Activated T-helper 2 cell treated with anti-CD3 and anti-CD28 coated beads, Interferon-gamma antibody, Interleukin-2, Interleukin-4, amounts not matched to agents 10 μg/mL and 5 μg/mL and 100 μg/mL, durations not matched to agents 14 hours and 24 hours and 36 hours (primary cell): ENCODE measurements at places on chromosomes 4 and X.

GRCh38 chrX:151679798-151680402, 15.4 kb upstream of the PRRG3 start:
- DNase-seq, result no peak

GRCh38 chrX:41589634-41590270, 99.0 kb upstream of the GPR34 start:
- no peak for DNase-seq

DNA sequence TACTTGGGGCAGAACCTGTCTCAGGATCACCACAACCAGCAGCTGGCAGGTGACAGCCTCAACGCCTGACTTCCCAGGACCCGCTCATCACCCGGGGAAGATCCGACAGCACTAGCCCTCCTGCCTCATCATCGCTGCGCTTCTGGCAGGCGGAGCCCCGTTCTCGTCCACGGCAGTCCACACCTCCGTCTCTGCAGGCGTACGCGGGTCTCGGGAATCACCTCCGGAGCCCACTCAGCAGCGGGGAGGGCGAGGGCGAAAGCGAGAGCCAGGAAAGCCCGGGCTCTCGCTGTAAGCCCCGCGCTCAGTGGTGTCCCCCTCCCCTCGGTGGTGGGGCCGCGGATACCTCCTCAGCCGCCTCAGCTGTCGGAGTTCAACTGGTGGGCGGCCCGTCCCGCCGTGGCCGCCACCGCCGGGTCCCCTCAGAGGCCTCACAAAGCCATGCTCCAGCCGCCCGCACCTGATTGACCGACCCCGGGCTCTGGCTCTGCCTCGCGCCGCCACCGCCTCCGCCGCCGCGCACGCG, 518 bp upstream of the CNKSR2 start:
- DNase-seq, result peak; percentile 10

GRCh38 chrX:39551762-39552161, 546.0 kb downstream of the BCOR start:
- no peak for DNase-seq

DNA sequence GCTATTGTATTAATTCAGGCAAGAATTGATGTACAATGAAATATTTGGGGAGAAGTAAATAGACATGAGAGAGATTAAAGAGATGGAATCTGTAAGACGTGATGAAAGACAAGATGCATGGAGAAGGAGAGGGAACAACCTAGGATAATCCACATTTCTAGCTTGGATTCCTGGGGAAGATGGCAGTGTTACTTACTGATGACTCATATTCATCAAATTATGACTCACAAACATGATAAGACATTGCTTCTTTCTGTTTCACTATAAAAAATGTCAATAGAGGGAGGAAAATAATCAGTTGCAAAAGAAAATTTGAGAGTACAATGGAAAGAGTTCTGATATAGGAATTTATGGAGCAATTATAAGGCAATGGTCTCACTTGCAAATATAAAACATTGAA, 104.1 kb upstream of the BMP3 start:
- DNase-seq, result no peak

DNA sequence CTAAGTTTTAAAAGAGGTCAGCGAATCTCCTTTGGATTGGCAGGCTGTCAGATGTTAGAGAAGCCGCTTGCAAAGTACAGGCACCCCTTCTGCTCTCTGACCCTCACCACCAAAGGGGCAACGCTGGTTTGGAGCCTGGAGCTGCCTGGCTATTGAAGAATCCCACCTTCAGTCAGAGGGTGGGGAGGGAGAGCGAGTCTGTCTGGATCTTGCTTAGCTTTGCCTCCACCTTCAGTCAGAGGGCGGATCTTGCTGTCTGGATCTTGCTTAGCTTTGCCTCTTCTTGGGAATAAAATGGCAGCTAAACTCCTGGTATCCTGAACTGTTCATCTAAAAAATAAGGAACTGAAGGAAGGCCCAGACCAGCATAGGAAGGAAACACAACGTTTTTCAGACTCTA, 7.3 kb downstream of the CCDC110 start:
- no peak for DNase-seq

DNA sequence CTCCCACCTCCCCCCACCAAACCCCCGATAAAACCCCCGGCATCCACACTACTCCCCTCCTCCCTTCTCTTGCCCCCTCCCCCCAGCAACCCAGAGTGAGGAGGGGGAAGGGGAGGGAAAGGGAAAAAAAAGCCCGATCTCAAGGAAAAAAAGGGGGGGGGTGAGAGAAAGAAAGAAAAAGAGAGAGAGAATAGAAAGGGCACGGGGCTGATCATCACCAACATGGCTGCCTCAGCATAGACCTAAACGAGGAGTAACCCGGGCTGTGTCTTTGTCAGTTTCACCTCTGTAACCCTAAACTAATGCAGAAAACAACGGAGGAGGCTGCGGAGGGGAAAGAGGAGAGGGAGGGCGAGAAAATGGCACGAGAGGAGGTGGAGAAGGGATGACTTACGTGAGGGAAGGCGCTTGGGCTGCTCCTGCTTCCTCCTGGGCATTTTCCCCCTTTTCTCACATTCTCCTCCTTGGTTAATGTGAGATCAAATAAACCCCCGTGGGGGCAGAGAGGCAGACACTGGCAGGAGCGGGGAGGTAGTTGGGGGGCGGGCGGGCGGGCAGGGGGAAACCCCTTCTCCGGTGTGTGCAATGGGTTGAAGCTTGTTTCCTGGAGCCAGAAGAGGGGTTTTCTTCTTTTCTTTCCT, 532 bp downstream of the ZNF827 start:
- peak; percentile 31 for DNase-seq

GRCh38 chrX:30971774-30972603, 82.9 kb upstream of the TAB3 start:
- peak; percentile 8 for DNase-seq

DNA sequence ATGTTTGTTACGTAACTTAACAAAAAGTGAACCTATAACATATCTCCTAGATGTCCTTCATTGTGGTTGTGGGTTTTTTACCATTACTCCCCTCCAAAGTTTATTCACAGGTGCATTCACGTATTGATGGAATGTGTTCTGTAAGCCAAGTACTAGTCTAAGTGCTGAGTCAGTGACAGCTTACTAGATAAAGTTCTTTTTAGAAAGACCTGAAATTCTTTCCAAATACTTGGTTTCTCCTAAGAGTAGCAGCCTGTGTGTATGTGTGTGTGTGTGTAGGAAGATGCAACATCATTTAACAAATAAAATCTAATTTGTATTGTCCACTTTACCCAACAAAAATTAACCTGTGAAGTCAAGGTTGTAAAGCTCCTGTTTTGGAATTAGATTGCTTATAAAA, 22.1 kb downstream of the NAP1L5 start:
- no peak for DNase-seq

GRCh38 chr4:125191232-125191631, 123.5 kb upstream of the FAT4 start:
- DNase-seq, result no peak

- DNase-seq, result no peak
These were observed 613.1 kb upstream of the HS3ST1 start for GRCh38 chr4:12041828-12042227.

DNA sequence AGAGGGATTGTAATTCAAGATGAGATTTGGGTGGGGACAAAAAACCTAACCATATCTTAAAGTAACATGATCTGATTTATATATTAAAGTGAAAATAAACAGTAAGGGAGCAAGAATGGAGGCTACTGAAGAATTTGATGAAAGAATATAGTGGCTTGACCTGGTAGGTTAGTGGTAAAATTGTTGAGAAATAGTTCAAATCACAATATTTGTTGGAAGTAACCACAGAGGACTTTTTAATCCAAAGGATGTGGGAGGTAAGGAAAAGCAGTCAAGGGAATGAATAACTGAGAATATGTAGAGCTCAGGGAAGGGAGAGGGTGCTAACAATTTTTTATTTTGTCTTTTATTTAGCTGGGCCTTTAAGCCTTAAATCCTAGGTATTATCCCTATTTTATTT, 139.8 kb upstream of the HS3ST1 start:
- DNase-seq, result no peak

GRCh38 chrX:97907791-97908190, 1024.1 kb downstream of the RPA4 start:
- DNase-seq, result no peak

- DNase-seq, result no peak
These were observed 192.3 kb upstream of the GRID2 start for GRCh38 chr4:92111493-92111892.

DNA sequence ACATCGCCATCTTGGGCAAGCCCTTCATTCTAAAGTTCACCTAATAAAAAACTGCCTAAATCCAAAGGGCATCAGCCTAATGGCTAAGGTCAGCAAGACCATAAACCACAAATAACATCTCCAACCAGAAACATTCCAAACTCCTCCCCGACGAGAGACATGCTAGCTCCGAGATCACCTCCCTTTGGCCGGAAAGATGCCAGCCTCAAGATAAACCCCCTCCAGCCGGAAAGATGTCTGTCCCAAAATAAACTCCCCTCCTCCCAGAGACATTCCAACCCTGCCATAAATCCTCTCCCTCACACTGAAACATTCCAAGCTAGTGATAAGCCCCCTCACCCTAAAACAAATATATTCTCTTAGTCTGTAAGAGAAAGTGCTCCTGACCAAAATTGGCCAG, 13.3 kb upstream of the DYNLT3 start:
- DNase-seq, result no peak

- no peak for DNase-seq
These were observed 96.6 kb downstream of the EVC2 start for GRCh38 chr4:5611750-5612149.

GRCh38 chr4:6495296-6495590, 22.8 kb upstream of the PPP2R2C start:
- no peak for DNase-seq

- DNase-seq, result no peak
These were observed 4.6 kb upstream of the MAD2L1 start for GRCh38 chr4:120071192-120071795.

- DNase-seq, result no peak
These were observed 98.8 kb upstream of the EOLA2 start for GRCh38 chrX:150037041-150037440.

DNA sequence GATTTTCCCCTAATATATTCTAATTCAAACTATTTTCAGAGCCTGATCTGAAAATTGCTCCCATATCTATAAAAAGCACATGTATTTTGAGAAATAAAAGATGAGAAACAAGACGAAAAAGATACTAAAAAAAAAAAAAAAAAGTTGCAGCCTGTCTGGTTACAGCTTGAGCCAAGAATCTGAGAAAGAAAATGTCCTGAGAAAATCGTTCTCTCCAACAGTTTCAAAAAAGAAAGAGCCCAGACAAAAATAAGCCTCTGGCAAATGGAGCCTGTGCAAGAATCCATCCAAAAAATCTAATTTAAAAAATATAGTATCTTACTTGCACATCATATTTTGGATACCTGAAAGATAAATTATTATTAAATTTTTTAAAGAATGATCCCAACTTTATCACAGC, 163.0 kb upstream of the TBL1X start:
- DNase-seq, result no peak

- no peak for DNase-seq
These were observed 21.6 kb downstream of the IRF2 start for GRCh38 chr4:184452740-184453139.

GRCh38 chr4:184911310-184911709, 85.5 kb upstream of the ACSL1 start:
- DNase-seq, result no peak

DNA sequence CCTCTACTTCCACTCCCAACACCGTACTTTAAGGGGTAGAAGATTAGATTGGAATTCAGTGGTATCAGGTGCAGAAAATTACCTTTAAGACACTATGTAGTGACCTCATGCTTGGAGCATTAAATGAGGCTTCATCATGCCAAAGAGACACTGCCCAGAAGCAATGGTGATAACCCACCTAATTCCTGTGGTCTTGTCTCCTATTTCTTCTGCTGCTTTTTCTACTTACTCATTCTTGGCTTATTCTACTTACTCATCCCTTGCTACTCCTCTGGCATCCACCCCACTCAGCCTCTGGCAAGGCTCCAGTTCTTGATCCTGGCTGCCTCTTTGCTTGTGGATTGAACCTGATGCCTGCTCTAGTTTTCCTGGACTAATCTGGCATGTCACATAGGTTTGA, 62.3 kb upstream of the ADAMTS3 start:
- no peak for DNase-seq

- no peak for DNase-seq
These were observed 197.8 kb downstream of the FRAS1 start for GRCh38 chr4:78254893-78255292.

GRCh38 chr4:108758498-108758897, 4.4 kb downstream of the ETNPPL start:
- no peak for DNase-seq

GRCh38 chr4:128737098-128737513, 72.4 kb upstream of the JADE1 start:
- DNase-seq, result no peak

DNA sequence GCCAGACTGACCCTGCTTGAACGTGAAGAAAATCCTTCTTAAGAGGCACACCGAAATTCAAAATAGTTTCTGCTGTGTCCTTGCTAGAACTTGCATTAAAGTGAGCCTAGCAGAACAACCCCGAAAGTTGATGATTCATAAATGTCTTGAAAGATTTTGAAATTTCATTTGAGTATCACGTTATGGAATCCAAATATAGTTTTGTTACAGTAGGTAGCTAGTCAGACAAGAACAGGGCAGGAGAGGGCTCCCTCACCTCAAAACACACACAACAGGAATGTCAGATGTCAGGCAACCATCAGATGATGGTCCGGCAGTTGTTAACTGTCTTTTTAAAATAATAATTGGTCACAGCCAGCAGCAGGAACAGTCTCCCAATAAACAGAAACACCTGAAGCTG, 259.6 kb upstream of the GNPDA2 start:
- DNase-seq, result no peak
